ENCODE measurements at places on chromosomes 12 and 14.

DNA sequence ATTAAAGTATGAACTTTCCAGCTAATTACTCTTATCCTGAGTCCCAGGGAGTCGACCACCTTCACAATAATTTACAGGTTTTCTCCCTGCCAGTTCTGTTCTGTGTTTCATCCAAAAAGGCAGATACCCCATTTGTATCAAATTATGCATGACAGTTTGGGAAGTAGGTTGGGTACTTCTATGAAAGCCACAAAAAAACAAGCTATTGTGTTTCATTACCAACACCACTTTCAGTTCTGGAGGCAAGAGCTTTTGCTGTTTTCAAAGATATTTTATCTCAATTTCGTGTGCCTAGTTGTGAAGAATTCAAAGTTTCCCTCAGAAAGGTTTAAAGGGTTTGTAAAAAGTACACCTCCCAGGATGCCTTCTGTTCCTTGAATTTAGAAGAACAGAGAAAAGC lies 557.4 kb downstream of the FLRT2 start:
- DNase-seq: no peak

- no peak for DNase-seq
These were observed 47.6 kb downstream of the SH2B3 start for GRCh38 chr12:111453071-111453989.

GRCh38 chr14:39682582-39682981 lies 250.3 kb upstream of the FBXO33 start:
- DNase-seq: no peak

GRCh38 chr14:59600211-59600945 lies 23.8 kb upstream of the CCDC175 start:
- DNase-seq: no peak

DNA sequence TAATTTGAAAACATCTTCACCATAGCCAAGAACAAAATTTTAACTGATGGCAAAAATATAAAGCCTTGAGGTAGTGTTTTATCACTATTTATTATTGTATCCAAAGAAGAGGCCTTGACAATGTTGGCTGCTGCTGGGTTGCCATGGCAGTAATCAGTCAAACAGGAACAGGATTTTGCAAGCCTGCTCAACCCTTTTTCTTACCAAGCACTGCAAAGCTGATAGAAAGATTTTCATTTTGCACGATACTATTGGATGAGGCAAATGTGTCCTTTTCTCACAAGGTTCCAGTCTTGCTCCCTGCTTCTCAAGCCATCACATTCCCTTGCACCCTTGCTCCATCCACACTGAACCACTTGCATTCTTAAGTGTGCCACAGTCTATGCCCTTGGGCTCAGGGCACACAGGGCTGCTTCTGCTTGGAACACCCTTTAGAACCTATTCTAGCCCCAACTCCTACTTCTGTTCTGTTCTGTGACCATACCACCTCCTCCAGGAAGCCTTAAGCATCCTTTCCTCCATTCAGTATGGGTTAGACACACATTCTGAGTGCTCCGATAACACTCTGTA lies 76.5 kb upstream of the AMIGO2 start:
- DNase-seq: no peak

- peak; percentile 20 for DNase-seq
These were observed 683.4 kb downstream of the TMEM121 start for GRCh38 chr14:106209755-106210154.

DNA sequence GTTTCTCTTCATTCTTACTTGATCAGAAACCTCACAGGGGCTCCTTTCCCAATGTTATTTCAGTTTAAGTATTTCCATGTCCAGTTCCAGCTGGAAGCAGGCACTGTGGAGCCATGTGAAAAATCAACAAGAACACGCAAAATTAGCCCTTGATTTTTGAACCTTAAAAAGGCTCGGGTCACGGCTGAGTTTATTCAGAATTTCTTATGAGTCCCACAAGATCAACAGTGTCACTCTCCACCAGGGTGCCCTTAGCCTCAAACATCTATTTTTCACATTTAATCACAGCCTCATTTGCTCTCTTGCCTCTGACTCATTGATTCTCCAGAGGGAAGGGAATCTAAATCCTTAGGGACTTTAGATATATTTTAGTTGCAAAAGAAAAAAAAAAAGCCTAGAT lies 157.7 kb upstream of the AVPR1A start:
- DNase-seq: no peak

DNA sequence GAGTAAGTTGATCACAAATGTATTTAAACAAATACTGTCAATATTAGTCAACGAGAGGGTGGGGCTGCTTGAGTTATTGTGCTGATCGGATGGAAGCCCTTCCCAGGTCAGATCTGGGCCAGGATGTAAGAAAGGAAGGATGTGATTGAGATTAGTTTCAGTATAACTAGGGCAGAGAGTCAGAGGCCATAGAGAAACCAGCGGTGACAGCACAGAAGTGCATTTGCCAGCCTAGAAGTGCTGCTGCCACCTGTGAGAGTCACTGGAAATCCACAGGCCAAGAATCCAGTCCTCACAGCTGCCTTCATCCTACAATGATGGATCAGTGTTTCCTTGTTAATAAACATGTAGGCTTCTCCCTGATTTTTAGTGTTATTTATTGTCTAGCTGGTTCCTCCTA lies 9.8 kb upstream of the FERMT2 start:
- DNase-seq: no peak

GRCh38 chr12:18343708-18344107 lies 82.4 kb downstream of the PIK3C2G start:
- no peak for DNase-seq

- no peak for DNase-seq
These were observed 1.4 kb upstream of the ARID2 start for GRCh38 chr12:45727980-45728629.

- no peak for DNase-seq
These were observed 28.6 kb upstream of the BATF start for GRCh38 chr14:75493592-75494087.

GRCh38 chr12:122022393-122023338 lies 982 bp downstream of the BCL7A start:
- DNase-seq: no peak
